SJSA1 (cell line): ENCODE measurements at places on chromosomes 5 and 9. TPM values are rescaled to one million over a fixed set of nuclear protein-coding genes. Genes with fewer than 3 reads are reported as not detected.

Gene GHR
- total RNA-seq = 0.05 and 0.66 TPM in 2 replicates

Gene GABRP
- not detected in 2 replicates for total RNA-seq

Gene CCL27
- total RNA-seq = not detected in 2 replicates

Gene SLC36A2
- not detected in 2 replicates for total RNA-seq

GRCh38 chr5:133694181-133694831 is 82.0 kb upstream of the FSTL4 start:
- no peak for DNase-seq

GRCh38 chr5:1703352-1704050 is 96.1 kb downstream of the MRPL36 start:
- DNase-seq = no peak

GRCh38 chr5:75510417-75510835 is 1.0 kb downstream of the CERT1 start:
- DNase-seq = peak; percentile 43

DNA sequence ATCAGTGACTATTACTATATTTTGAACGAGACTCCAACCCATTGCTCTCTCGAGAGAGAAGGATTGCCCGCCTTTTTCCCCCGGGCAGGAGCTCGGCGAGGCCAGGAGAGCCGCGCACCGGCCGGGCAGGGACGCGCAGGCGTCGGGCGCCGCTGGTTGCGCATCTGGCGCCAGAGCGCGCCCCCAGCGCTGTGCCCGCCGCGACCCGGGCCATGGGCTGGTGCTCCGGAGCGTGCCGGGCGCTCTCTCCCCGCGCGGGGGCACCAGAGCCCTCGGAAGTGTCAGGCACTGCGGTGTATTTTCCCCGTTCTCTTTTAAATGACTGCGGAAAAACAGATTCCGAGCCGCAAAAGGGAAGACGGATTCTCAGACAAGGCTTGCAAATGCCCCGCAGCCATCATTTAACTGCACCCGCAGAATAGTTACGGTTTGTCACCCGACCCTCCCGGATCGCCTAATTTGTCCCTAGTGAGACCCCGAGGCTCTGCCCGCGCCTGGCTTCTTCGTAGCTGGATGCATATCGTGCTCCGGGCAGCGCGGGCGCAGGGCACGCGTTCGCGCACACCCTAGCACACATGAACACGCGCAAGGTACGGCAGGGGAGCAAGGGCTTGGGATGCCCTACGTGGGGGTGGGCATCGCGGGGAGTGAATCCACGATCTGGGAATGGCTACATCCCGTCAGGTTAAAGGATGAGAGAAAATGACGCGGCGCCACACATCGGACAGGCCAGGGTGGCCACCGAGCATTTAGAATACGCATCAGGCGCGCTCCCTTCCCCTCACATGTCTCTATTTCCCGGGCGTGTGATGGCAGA is 1.1 kb upstream of the NTRK2 start:
- DNase-seq = peak; percentile 57

DNA sequence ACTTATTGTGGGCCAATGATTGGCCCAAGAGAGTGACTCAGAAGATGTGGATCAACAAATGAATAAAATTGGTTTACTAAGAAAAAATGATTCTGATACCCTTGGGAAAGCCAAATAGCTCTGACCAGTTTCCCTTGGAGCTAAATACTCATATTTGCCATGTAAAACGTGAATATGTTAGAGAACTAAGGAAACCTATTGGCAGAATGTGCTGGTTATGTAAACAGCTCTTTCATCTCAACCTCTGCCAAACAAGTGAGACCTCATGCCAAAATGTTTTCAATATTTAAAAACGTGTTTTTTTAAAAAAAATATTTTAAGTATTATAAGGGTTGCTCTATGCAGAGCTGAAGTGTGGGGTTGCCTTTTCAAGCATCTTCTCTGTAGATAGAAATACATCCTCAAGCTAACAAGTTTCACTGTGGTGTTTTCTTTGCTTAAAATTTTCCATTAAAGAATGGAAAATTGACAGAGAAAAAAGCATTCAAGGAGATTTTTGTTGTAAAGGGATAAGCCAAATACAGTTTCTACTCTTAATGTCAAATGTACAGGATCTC is 186.9 kb upstream of the TUT7 start:
- DNase-seq = no peak

GRCh38 chr9:9919174-9919775 is 693.5 kb downstream of the PTPRD start:
- DNase-seq = no peak

- no peak for DNase-seq
Measured at GRCh38 chr9:8208465-8208864, 408.9 kb upstream of the DMAC1 start.
